HCT116 (cell line): ENCODE measurements at places on chromosomes 5 and 9. TPM values are rescaled to one million over a fixed set of nuclear protein-coding genes. Genes with fewer than 3 reads are reported as not detected.

GRCh38 chr5:89200899-89201298 is 317.9 kb upstream of the MEF2C start:
- no peak for DNase-seq

DNA sequence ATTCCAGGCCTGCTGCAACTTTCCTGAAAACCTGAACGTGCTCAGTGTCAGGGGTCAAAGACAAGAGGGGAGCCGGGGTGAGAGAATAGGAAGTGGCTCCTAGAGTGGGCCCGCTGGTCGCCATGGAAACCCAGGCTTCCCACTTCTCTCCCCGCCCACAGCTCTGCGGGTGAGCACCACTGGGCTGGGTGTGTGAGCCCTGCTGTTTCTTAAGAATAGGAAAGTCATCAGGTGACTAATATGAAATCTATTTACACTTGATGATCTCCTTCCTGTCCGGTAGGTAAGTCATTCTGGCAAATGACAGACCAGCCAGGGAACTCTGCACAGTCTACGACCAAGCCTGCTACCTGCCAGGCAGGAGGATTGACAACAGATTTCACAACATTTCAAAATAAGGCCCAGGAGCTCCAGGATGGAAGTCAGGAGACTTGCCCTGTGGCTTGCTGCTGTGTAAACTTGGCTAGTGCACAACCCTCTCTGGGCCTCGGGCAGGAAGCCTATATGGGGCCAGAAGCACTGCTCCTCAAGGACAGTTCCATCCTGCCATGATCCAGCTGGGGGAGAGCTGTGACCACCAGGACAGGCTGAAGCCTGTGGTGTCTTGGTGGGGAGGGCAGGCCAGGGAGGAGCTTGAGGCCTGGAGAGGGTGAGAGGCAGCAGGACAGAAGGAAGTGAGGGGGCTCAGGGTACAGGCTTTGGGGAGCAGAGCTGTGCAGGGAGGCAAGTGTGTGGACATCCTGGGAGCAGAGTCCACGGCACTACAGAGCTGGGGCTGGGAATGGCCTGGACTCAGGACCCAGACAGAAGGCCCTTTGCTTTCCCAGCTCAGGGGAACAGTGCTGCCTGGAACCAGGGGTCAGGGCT is 60.6 kb downstream of the SHB start:
- DNase-seq, result peak; percentile 82

ADAMTS19 gene
- total RNA-seq, result not detected

DNA sequence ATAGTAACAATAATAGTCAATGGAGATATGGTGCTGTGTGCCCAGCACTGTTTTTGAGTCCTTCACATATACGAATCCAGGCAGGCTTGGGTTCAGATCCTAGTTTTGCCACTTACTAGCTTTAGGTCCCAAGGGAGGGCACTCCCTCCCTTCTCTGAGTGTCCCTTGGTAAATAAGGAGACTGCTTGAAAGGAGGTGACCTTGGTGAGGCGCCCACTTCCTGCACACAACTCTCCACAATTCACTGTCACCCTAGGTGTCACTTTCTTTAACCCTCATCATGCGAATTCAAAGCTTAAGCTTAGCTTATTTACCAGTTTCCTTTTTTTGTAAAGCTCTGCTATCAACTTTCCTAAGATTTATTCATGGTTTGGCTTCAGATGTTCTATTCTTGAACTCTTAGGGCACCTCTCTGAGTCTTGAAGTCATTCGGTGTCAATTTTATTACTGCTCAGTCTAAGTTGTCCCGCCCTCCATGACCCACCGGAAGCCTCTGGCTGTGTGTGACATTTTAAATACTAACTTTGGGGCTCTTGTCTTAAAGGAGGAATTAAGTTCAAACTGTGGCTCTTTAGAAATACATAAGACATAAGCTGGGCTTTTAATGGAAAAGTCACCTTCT is 170.7 kb upstream of the ZNF618 start:
- DNase-seq, result no peak

DNA sequence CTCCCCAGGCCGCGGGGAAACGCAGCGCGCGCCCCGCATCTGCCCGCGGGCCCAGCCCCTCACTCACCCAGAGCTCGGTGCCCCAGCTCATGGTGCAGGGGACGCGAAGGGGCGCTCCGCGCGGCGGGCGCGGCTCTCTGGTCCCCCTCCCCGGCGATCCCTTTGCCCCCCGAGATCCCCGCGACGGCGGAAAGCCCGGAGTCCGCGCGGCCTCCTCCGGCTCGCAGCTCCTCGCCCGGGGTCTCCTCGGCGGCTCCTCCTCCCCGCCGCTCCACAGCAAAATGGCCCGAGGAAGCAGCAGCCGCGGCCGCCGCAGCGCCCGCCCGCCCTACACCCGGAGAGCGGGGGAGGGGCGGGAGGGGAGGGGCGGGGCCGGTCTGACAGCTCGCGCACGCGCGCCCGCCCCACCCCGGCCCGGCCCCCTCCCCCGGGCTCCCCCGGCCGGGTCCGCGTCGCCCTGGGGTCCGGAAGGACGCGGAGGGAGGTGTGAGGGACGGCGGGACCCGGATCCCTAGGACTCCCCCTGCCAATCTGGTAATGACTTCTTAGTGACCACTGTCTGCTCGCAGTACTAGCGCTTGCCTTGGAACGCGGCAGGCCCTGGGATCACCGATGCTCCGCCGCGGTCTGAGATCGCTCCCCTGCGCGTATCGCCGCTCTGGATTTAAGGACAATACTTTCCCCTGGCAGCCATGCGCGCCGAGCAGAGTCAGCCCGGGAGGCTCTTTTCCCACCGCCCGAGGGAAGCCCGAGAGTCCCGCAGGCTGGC is at the start of gene FNBP1:
TSS of gene FNBP1 (minus strand) at position 305 of the 769 bp plus-strand sequence. CDS start at position 91, 214 bp downstream.
- no peak for DNase-seq

DNA sequence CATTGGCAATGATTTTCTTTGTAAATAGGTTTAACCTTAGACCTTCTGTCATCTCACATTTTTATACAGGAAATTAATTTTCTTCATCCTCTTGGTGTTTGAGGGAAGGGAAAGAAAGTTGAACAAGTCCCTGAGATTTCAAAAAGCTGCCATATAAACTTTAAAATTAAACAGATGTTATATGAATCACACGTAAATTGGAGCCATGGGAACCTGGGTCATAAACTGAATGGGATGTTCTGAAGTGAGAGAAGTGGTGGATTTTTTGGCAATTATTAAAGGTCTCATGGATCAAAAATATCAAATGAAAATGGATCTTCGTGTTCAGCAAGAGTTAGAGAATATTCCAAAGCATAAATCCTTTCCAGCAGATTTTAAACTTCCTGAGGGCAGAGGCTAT is 242.2 kb downstream of the DMRT2 start:
- DNase-seq, result no peak
